ENCODE measurements at places on chromosomes 16 and 17.

- no peak for DNase-seq
Measured at GRCh38 chr17:60156746-60157145, 7.0 kb downstream of the CA4 start.

DNA sequence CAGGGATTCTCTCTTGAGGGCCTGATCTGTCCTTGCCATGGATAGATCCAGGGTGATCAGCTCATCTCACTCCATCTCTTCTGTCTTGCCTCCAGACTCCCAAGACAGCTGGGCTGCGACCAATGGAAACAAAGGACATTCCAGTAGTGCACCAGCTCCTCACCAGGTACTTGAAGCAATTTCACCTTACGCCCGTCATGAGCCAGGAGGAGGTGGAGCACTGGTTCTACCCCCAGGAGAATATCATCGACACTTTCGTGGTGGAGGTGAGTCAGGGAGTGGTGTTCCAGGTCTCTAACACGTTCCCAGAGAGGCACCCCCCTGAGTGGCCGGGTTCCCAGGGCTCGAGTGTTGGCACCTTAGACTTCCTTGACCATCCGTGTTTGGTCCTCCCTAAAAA lies 29.5 kb downstream of the PLCD3 start:
- no peak for DNase-seq

- no peak for DNase-seq
Measured at GRCh38 chr17:70956726-70957125, 787.4 kb downstream of the KCNJ2 start.

GRCh38 chr17:38636054-38636453 lies 30.3 kb upstream of the SRCIN1 start:
- no peak for DNase-seq

- DNase-seq, result no peak
Measured at GRCh38 chr16:81569361-81570034, 124.9 kb downstream of the CMIP start.

- DNase-seq, result no peak
Measured at GRCh38 chr17:82973456-82974135, 105.8 kb upstream of the METRNL start.

GRCh38 chr16:57306676-57307341 lies 22.3 kb upstream of the PLLP start:
- DNase-seq, result no peak

DNA sequence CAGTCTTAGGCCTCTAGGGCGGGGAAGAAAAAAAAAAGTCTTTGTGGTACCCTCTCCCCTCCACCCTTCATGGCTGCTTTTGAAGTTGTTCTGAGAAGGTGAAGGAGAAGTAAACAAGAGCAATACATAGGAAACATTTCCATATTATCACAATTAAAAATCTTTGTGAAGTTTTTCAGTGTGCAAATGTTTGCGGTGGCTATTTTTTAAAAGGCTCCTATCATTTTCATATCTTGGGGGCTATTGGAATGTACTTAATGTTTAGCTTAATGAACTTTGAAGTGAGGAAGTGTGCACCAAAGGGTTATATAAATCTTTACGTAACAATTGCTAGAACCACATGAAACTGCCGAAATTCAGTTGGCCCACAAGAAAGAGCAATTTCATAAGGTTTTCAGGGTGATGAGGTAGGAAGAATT lies 7.6 kb downstream of the NOL11 start:
- no peak for DNase-seq

GRCh38 chr16:89696670-89697128 lies 4.8 kb downstream of the SPATA2L start:
- DNase-seq, result no peak

GRCh38 chr17:56177361-56177760 lies 24.1 kb downstream of the ANKFN1 start:
- DNase-seq, result no peak

DNA sequence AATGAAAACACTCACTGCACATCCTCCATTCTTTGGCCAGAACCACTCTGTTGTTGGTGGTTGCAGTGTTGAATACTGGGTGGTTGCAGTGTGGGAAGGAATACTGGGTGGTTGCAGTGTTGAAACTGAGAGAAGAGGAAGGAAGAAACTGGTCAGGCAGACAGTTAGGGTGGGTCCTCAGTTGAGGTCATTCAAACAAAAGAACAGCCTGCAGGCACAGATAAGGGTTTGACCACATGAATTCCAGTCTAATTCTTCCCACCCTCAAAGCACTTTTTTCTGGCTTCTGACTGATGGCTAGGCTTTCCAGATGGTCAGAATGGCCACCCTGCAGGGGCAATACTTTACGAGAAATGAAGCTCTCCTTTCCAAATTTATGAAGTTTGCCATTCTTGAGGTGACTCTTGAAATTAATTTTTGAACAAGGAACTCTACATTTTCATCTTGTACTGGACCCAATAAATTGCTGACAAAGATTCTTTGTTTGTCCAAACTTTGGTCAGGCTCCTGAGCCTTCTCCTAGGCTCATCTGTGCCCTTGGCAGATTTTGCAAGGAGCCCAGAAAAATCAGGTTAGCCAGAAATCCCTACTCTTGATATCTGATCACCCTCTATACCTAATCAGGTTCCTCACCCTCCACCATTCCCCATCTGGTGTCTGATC lies 596.6 kb upstream of the CDH5 start:
- no peak for DNase-seq

DNA sequence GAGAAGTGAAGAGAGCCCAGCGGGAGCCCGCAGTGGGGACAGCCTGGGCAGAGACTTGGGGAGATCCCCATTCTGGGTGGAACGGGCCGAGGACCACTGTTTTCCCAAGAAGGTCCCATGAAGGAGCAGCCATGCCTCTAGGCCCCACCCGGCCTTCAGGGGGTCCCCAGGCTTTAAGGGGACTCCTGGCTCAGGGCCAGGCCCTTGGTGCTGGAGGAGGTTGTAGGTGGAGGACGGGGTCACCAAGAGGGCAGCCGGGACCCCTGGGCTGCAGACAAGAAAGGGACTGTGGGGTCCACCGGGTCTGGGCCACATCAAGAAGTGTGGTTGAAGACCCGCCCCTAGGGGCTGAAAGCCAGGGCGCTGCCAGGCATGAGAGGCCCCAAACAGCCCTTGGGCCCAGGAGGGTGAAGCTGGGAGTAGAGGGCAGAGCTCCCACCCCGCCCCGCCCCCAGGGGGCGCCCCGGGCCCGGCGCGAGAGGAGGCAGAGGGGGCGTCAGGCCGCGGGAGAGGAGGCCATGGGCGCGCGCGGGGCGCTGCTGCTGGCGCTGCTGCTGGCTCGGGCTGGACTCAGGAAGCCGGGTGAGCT lies at the start of gene PRSS21:
Gene PRSS21, plus strand, starts transcription at position 487 of the 589 bp plus-strand sequence. Its CDS starts 32 bp downstream, at position 519.
- no peak for DNase-seq

GRCh38 chr17:13104576-13104975 lies 86.7 kb upstream of the ELAC2 start:
- no peak for DNase-seq

GRCh38 chr17:1159431-1160180 lies 20.2 kb downstream of the ABR start:
- DNase-seq, result no peak

DNA sequence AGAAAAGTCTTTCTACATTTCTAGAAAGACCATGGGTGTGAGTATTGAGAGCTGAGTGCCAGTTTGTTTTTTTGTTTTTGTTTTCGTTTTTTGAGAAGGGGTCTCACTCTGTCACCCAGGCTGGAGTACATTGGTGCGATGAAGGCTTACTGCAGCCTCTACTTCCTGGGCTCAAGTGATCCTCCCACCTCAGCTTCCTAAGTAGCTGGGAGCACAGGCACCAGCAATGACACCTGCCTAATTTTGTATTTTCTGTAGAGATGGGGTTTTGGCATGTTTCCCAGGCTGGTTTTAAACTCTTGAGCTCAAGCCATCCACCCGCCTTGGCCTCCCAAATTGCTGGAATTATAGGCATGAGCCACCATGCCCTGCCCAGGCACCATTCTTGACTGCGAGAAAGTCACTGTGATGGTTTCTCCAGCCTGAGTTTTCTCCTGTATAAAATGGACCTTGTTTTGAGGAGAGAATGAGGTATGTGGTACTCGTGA lies 673.8 kb downstream of the MAF start:
- no peak for DNase-seq

- peak; percentile 78 for DNase-seq
Measured at GRCh38 chr17:48011405-48012150, 26.0 kb downstream of the COPZ2 start.

DNA sequence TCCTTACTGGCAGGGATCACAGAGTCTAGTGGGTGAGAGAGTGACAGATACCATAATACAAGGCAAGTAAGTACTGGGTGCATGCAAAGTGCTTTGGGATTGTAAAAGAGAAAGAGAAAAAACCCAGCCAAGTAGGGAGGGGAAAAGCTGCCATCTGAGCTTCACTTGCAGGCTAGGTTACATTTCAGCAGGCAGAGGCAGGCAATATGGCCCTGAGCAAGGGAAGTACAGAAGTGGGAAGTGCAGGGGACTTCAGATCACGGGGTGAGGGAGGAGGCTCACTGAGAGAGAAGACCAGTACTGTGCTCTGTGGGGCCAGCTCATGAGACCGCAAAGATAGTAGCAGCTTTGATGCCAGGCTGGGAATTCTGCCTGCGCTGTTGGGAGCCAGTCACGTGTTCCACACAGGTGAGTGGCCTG lies 230.6 kb downstream of the MSI2 start:
- no peak for DNase-seq

- DNase-seq, result no peak
Measured at GRCh38 chr17:10664571-10664970, 7.5 kb upstream of the MYH3 start.

DNA sequence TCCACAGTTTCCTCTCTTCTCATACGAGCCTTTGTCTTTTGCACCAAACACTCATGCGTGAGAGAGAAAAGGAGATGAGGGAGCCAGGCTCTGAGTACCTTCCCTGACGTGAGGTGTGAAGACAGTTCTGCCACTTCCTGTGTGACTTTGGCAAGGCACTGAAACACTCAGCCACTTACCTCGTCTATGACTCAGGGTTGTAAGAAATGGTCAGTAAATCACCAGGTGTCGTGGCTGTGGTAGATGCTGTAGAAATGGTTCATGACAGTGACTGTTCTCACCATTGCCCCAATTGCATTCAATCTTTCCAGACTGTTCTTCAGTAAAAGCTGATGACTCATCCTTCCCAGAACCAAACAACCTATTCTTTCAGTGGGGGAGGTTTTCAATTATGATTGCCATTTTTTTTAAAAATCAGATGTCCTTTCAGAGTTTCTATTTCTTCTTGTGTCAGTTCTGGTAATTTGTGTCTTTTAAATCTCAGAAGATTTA lies 49.2 kb upstream of the CBFA2T3 start:
- DNase-seq, result no peak

DNA sequence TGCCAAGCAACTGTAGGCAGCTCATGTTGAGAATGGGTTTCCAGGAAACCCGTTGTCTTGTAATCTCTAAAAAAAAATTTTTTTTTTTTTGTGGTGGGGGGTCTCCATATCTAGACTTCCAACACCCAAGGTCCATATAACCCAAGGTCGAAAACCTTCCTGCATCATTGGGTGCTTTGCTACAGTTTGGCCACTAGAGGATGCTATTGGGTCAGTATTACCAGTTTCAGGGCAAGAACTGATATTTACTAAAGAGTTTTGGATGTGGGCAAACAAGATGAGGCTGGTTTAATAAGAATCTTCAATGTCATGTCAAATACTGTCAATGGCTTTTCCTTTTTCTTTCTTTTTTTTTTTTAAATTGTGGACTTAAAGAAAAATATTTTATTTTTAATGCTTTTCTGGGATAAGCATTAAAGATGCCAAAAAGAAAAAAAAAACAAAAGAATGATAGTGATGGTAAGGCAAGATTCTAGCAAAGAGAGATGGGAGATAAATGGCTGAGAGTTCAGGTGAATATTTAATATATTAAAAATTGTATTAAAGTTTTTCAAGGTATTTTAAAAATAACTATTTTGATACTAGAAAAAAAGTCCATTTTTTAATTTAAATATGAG lies 62.2 kb downstream of the DHRS7C start:
- DNase-seq, result no peak

GRCh38 chr16:85316321-85316919 lies 204.1 kb upstream of the CIBAR2 start:
- DNase-seq, result no peak

- DNase-seq, result no peak
Measured at GRCh38 chr17:14089179-14089578, 19.9 kb downstream of the COX10 start.

- no peak for DNase-seq
Measured at GRCh38 chr17:67180275-67180674, 64.7 kb downstream of the HELZ start.

DNA sequence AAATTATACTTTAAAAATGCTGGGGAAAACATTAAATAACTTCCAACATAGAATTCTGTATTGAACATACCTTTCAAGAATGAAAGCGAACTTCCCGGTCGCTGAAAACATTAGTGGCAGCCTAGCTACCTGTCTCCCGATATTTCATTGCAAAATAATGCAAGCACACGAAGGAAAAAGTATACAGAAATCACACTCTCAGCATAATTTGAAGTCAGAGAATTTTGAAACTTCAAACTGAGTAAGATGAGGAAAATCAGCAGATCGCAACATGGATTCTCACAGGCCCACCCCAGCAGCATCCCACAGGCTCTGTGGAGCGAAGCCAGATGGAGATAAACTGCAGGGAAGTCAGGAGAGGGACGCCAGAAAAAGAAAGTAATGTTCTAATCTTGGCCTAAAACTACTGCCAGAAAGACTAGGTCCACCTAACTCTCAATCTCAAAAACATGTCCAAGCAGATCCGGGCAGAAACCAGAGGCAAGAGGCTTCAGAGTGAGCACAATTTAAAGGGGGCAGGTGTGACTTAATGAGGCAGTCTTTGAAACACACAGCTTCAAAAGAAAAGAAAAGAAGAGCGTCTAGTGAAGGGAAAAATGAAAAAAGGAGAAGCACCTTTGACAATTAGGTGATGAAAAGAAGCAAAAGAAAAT lies 4.8 kb upstream of the GOSR1 start:
- no peak for DNase-seq

Measured in NCI-H1417 treated with DMSO at 0.1 percent for 48 hours (cell line).